ENCODE measurements at places on chromosomes 4 and X. TPM values are rescaled to one million over a fixed set of nuclear protein-coding genes. Genes with fewer than 3 reads are reported as not detected.

GRCh38 chr4:104128850-104129213 is 365.9 kb downstream of the CXXC4 start:
- no peaks in the 10 kb centered on the region for H3K4me1 ChIP-seq
- no peak for DNase-seq
- no peaks in the 10 kb centered on the region for H3K36me3 ChIP-seq
- no peak overlapping the region for H3K4me3 ChIP-seq
- no peak overlapping the region for H3K27ac ChIP-seq
- H3K27me3 ChIP-seq: no peaks in the 10 kb centered on the region

GRCh38 chr4:24382381-24382780 is 202.0 kb downstream of the DHX15 start:
- H3K36me3 ChIP-seq: no peaks in the 10 kb centered on the region
- peaks cover 16% of the 10 kb centered on the region for H3K27me3 ChIP-seq
- no peak overlapping the region for H3K27ac ChIP-seq
- no peak for DNase-seq
- no peak overlapping the region for H3K4me3 ChIP-seq
- peaks cover 5% of the 10 kb centered on the region for H3K4me1 ChIP-seq

GRCh38 chr4:140109737-140110136 is 44.2 kb downstream of the MAML3 start:
- no peak overlapping the region for H3K27ac ChIP-seq
- no peak for DNase-seq
- no peaks in the 10 kb centered on the region for H3K36me3 ChIP-seq
- H3K27me3 ChIP-seq: peaks cover 8% of the 10 kb centered on the region
- H3K4me3 ChIP-seq: no peak overlapping the region

DNA sequence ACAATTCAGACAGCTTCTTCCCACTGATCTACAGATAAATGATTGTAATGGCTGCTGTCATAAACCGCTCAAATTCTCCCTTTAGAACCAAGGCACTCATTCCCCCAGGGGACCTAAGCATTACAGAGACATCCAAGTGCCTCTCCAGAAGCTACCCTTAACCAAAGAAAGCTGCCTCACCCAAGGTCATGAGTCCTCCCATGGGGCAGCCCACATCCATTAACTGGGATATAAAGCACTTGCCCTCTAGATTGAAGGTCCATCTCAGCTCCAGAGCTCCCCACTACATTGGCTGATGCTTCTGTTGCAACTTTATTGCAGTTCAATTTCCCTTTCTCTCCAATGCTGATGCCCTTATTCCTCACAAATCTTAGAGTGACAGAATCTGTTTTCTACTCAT is 40.5 kb upstream of the DCAF8L2 start:
- no peaks in the 10 kb centered on the region for H3K27me3 ChIP-seq
- H3K36me3 ChIP-seq: no peaks in the 10 kb centered on the region
- H3K4me3 ChIP-seq: no peak overlapping the region
- no peak overlapping the region for H3K27ac ChIP-seq
- H3K4me1 ChIP-seq: no peaks in the 10 kb centered on the region

The HMGB2 gene
- 608 TPM for total RNA-seq

- H3K36me3 ChIP-seq: no peaks in the 10 kb centered on the region
- peaks cover 2% of the 10 kb centered on the region for H3K27me3 ChIP-seq
- no peak for DNase-seq
- no peak overlapping the region for H3K27ac ChIP-seq
These were observed 39.6 kb downstream of the DKK2 start for GRCh38 chr4:106996490-106996889.

DNA sequence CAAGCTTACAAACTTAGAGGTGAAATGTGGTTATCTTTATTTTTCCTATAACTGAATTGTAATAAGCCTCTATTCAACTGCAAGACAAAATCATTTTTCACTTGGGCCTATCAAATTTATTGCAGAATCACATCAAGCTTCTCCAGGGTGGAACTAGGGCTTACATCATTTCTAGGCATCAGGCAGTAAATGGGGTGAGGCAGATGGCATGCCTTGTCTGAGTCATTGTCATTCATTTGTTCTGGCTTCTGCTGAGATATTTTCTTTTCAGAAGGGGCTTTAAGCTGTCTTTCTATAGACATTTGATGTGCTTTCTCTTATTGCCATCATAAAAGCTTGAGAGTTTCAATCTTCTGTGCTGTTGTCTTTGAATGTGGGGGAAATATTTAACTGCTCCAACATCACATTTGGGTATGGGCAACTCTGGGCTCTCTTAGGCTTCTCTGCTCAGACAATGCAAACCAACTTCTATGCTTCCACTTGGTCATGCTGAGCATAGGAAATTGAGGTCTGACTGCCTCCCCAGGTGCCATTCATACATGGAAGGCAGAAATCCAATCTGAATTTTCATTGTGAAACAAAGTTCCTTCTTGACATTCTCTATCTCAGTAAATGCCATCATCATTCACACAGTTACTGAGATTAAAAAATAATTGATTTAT is 225.8 kb upstream of the GIMD1 start:
- H3K27ac ChIP-seq: no peak overlapping the region
- H3K27me3 ChIP-seq: no peaks in the 10 kb centered on the region
- DNase-seq: no peak
- no peaks in the 10 kb centered on the region for H3K4me1 ChIP-seq

GRCh38 chrX:138886769-138887168 is 175.3 kb upstream of the FGF13 start:
- no peak overlapping the region for H3K27ac ChIP-seq
- H3K36me3 ChIP-seq: no peaks in the 10 kb centered on the region
- H3K4me3 ChIP-seq: no peak overlapping the region
- no peaks in the 10 kb centered on the region for H3K4me1 ChIP-seq
- H3K27me3 ChIP-seq: no peaks in the 10 kb centered on the region
- DNase-seq: no peak

The FANCB gene
- total RNA-seq: 15.4 TPM
